ENCODE measurements at places on chromosomes 16 and 17. TPM values are rescaled to one million over a fixed set of nuclear protein-coding genes. Genes with fewer than 3 reads are reported as not detected.

UBE2G1 gene
- polyA plus RNA-seq: 61.0 TPM

ARMC5 gene
- polyA plus RNA-seq: 5.5 TPM

C17orf67 gene
- polyA plus RNA-seq: 2.2 TPM

CX3CL1 gene
- not detected for polyA plus RNA-seq

TNFSF13 gene
- polyA plus RNA-seq: 0.52 TPM

GNGT2 gene
- polyA plus RNA-seq: 11.4 TPM

SMG6 gene
- polyA plus RNA-seq: 3.3 TPM

PYY gene
- polyA plus RNA-seq: not detected

SP2 gene
- polyA plus RNA-seq: 6.7 TPM

CACNG1 gene
- not detected for polyA plus RNA-seq

CRYBA1 gene
- polyA plus RNA-seq: not detected

GLIS2 gene
- polyA plus RNA-seq: not detected

DHX38 gene
- 19.9 TPM for polyA plus RNA-seq

HBQ1 gene
- not detected for polyA plus RNA-seq

SEC14L5 gene
- not detected for polyA plus RNA-seq

HS3ST4 gene
- polyA plus RNA-seq: not detected

CCL8 gene
- polyA plus RNA-seq: not detected

SOCS7 gene
- polyA plus RNA-seq: 0.47 TPM

FTO gene
- polyA plus RNA-seq: 97.6 TPM

IRF8 gene
- 3.8 TPM for polyA plus RNA-seq

Data from CD4-positive, CD25-positive, alpha-beta regulatory T cell (primary cell).